ENCODE measurements at places on chromosomes 2 and 18. TPM values are rescaled to one million over a fixed set of nuclear protein-coding genes. Genes with fewer than 3 reads are reported as not detected.

DNA sequence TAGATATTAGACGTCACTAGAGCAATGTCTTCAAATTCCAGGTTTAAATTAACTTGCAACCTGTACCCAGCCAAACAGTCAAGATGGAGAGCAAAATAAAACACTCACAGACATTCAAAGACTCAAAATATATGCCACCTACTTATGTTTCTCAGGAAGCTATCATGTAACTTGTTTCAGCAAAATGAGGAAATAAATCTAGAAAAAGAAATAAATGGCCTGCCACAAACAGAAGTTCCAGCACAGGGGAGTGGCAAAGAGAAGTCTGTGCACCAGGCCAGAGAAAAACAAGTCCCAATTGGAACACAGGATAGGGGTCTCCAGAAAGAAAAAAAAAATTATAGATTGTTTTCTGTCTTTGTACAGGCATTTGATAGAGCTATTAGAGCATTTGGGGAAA, 96.7 kb downstream of the LRP2 start:
- no peak for DNase-seq

DNA sequence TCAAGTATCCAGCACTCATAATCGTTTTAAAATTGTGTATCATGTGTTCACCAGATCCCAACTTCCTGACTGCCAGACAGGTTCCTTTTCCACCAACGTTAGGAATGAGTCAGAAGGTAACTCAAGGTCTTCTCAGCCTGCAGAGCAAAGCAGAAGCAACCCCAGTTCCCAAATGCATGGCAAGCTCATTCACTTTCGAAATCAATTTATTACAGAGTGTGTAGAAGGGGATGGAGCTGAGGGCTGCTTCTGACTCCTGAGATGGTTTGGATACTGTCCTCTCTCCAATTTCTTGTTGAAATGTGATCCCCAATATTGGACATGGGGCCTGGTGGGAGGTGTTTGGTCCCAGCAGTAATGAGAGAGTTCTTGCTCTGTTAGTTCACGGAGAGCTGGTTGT, 114.5 kb downstream of the PIEZO2 start:
- DNase-seq: no peak

DNA sequence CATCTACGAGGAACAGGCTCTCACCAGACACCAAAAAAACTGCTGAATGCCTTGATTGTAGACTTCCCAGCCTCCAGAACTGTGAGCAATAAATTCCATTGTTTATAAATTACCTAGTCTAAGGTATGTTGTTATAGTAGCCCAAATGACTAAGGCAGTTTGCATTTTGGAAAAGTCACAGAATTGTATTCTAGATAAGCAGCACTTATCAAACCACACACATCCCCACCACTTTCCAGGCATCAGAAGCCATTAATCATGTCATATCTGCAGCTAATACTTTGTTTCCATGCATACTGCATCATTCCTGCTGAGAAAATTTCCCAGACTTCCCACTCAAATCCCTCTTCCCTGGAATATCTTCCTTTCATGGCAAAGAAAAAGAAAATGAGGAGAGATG, 187.2 kb downstream of the INO80D start:
- DNase-seq: no peak

IL37 gene
- not detected for polyA plus RNA-seq

DNA sequence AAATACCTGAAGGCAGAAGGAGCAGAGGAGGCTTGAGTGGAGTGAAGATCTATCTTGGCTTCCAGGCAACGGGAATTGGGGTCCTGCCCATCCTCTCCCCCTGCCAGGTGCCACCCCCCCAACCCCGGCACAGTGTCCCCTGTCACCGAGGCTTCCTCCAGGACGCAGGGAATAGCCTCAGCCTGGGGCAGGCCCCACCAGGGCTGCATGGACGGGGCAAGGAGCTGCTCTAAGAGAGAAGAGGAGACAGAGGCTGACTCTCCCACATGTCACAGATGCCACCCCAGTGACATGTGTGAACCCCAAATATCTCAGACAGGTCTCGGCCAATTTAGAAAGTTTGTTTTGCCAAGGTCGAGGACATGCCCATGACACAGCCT, 42.1 kb downstream of the PXDN start:
- DNase-seq: no peak

DNA sequence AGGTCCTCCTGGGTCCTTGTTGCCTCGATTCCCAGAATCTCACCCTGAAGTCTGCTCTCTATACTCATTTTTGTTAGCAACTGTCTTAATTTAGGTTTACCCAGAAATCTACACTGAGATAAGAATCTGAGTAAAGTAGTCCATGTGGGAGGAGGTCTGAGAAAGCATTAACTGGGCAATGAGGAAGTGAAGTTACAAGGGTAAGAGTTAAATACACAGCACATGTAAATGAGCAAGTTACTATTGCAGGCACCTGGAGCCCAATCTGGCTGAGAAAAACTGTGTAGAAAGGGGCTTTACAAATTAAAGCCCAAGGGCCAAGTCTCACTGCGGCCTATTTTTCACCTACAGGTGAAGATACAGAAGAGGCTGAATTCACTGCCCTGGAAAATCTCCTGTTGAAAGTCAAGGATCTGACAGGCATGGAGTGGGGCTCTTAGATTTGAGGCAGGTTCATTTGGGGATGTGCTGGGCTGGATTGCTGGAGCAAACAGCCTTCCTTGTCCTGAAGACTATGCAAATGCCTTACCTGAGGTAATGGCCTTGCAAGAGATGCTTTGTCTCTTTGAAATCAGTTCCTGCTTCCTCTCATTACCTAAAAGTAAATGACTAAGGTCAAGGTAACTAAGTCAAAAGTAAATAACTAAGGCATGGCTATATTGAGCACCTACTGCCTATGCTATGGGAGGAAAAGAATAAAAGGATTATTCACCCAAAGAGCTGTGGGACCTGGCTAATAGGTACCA, 84.4 kb upstream of the DYNAP start:
- DNase-seq: no peak

KCNK3 gene
- 1.6 TPM for polyA plus RNA-seq

DNA sequence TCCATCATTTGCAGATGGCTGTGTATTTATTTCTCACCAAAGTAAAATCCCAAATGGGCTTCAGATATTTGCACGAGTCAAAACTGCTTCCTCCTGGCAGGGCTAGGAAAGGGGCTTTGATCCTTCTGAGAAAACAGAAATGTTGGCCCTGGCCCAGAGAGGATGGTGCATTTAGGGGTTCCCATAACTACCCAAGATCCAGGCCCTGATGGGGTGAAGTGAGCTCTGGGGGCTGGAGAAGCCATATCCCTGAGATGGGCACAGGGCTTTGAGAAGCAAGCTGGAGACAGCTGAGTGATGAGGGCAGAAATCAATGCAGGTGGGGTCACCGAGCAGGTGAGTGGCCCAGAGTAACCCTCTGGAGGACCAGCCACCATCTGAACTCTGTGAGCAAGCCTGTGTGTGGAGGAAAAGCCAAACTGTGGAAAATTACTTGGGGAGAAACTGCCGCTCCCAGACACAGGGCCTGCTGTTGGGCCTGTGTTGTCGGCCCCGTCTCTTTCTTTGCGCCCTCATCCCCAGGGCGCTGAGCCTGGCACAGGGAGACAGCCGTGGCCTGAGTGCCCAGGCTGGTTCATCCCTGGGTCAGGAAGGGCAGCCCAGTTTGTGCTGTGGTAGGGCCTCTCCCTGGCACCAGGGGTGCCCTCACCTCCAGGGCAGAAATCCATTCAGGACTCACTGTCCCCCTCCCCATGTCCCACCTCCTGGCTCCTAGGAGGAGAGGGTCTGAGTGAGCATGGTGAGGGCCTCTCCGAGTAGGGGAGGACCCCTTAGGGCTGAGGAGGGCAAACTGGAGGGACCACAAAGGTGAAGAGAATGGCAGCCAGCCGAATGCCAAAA, 167.8 kb upstream of the HAAO start:
- DNase-seq: no peak

DNA sequence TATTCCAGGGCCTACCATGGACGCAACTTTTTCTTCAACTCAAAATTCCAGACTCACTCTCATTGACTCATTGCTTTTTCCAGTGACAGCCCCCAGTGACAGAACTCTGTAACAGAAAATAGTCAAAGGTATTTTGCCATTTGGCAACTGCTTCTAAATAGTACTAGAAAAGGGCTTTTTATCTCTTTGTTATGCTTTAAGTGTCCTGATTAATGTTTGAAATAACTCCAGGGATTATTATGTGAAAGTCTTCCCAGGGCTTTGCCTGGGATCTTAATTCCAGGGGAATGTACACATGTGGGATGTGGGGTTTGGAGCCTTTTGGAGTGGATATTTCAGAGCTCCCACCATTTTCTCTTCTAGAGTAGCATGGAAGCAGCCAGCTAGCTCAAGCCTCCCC, 198.8 kb downstream of the KCNS3 start:
- DNase-seq: no peak

KCNF1 gene
- polyA plus RNA-seq: 3.8 TPM

C18orf32 gene
- 13.3 TPM for polyA plus RNA-seq

GRCh38 chr18:58856881-58857280, 7.8 kb upstream of the ZNF532 start:
- no peak for DNase-seq

PCARE gene
- polyA plus RNA-seq: 0.25 TPM

DNA sequence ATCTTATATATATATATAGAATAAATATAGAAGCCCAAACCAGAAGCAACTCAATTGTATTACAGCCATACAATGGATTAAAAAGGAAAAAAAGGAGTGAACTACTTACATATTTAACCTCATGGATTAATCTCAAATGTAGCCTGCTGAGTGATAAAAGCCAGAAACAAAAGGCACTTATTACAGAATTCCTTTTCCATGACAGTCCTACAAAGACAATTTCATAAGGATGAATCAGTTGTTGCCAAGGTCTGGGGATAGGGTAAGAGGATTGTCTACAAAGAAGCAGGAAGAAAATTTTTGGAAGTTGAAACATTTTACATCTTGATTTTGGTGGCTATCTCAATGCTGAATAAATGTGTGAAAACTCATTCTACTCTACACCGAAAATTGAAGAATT, 103.9 kb upstream of the DCC start:
- DNase-seq: no peak

All from forelimb muscle (tissue), 1 donor.